Activated CD4-positive, alpha-beta T cell treated with anti-CD3 and anti-CD28 coated beads, Interleukin-2, amount 50 U/mL, for 1 hour (primary cell): ENCODE measurements at places on chromosomes 7 and 10.

DNA sequence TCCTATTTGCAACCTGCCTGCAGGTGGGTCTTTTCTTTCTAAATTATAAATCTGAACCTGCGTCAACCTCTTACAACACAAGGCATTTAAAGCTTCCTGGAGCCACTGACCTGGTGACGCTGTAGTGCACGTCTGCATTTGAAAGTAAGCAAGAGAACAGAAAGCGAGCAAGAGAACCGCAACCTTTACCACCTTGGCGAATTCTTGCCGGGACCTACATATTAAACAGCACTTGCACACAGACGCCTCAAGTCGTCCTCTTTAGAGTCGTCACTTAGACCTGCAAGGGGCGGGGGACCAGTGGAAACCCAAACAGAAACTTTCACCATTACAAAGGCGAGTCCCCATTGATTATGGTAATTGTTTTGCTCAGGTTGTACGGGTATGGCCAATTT is 9.5 kb downstream of the GLI3 start:
- no peak for DNase-seq

DNA sequence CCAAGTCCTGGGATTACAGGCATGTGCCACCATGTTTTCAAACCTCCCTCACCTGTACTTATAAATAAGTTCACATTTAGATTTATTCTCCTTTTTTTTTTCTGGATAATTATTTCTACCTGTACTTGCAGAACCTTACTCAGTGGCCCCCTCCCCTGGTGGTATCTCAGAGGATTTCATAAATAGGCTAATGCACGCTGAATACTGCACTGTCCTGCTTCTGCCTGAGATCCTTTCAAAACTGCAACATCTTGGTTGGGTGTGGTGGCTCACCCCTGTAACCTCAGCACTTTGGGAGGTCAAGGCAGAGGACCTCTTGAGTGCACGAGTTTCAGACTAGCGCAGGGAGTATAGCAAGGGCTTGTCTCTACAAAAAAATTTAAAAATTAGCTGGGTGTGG is 4.6 kb upstream of the BLVRA start:
- DNase-seq: no peak

DNA sequence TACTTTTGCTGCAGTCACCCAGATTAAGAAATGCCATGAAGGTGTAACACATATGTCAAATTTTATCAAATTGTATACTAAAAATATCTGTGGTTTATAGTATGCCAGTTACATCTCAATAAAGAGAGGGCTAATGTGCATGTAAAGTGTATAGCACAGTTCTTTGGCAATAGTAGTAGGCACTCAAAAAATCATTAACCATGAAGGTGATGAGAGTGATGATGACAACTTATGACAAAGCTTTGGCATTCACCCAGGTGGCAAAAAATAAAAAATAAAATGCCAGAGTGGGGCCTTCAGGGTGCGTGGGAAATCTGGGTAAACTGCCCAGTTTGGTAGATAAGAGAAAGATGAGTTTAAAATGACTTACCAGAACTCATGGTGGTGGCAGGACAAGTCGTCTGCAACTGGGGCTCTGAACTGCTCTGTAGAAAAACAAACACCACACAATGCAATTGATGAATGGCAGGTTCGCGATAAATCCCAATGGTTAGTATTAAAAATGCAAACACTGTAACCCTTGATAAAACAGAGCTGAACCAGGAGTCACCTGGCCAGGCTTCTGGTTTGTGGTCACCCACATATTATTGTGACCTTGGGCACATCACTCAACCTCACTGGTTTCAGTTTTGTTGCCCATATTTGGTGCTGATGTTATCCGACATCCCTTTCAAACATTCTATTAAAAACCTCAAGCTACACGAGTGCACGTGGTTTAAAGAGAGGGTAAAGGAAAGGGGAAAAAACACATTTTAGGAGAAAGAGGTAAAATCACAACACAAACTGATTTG is 120.2 kb downstream of the SORBS1 start:
- no peak for DNase-seq

- no peak for DNase-seq
Measured at GRCh38 chr10:43264344-43264964, 2.4 kb downstream of the RASGEF1A start.

DNA sequence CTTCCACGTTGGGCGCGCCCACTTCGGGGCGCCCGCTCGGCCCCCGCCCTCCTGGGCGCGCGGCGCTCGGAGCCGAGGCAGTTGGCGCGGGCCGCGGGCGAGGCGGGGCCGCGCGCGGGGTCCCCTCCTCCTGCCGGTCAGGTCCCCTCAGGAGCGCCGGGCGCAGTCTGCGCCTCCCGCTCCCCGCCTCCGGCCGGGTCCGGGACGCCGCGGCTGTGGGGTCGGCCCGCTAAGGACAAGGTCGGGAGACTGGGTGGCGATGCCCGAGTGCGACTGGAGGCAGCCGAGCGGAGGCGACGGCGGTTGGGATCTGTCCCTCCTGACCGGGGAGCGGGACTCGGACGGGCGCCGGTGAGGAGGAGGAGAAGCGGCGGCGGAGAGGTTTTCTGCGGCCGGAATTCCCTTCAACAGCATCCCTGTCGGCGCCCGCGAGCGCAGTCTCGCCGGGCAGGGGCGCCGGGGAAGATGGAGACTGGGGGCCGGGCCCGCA is at the start of gene ATRNL1:
Gene ATRNL1 (plus strand): TSS at position 80 of the 490 bp plus-strand sequence. CDS start 386 bp downstream, at position 466.
- no peak for DNase-seq

- DNase-seq: no peak
Measured at GRCh38 chr10:56370217-56371113, 9.4 kb upstream of the ZWINT start.

GRCh38 chr7:34747867-34748727 is 90.1 kb downstream of the NPSR1 start:
- DNase-seq: no peak

- no peak for DNase-seq
Measured at GRCh38 chr10:133455611-133456031, 1.9 kb downstream of the SCART1 start.

GRCh38 chr7:144672869-144673268 is 163.0 kb downstream of the TPK1 start:
- no peak for DNase-seq

DNA sequence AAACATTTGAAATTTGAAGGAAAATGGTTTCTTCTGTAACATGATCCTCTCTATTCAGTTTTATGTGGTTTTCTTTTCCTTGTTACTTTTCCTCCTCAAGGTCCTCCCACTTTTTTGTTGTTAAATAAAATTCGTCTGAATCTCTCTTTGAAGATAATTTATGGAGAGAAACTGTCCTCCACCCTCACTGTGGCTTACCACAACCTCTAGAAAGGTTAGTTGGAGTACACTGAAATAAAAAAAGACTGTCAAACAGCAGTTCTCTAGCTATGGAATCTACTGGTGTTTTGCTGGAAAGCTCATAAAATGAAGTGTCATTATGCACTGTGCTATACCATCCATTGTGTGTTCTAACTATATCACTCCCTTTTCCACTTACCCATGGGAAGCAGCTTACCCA is 189.4 kb downstream of the HDAC9 start:
- DNase-seq: no peak

DNA sequence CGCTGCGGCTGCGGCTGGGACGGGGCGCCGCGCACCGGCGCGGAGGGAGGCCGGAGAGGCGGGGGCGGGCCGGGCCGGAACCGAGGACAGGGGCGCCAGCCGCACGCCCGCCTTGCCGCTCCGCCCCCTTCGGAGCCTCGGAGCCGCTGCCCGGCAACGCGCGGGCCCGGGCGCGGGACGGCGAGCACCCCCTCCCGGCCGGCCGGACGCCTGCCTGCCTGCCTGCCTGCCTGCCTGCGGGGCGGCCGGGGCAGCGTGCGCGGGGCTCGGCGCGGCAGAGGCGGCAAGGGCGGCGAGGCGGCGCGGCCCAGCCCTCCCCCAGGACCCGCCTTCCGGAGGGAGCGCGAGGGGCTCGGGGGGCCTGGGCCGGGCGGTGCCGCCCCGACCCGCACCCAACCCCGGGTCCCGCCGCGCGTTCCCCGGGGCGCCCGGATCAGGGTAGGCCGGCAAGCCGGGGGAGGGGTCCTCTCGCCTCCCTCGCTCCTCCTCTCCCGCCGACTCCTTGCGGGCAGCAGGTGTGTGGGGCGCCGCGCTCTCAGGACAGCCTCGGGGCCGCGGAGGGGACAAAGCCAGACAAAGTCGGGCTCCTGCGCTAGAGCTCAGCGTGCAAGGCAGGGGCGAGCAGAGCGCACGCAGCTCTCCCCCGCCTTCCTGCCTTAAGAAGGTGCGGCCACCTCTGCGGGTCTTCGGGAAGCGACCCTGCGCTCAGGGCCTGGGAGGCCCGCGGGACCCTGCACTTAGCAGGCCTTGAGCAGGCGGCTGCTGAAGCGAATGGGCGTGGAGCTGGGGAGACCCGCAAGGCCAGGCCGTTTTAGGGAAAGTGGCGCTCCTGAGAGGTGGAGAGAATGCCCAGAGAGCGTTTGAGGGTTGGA is at the start of gene KIAA1549:
Gene KIAA1549 (minus strand): TSS at position 58 of the 872 bp plus-strand sequence. CDS start 120 bp downstream, outside the sequence.
- peak; percentile 26 for DNase-seq
